ENCODE measurements at places on chromosomes 2 and 18.

DNA sequence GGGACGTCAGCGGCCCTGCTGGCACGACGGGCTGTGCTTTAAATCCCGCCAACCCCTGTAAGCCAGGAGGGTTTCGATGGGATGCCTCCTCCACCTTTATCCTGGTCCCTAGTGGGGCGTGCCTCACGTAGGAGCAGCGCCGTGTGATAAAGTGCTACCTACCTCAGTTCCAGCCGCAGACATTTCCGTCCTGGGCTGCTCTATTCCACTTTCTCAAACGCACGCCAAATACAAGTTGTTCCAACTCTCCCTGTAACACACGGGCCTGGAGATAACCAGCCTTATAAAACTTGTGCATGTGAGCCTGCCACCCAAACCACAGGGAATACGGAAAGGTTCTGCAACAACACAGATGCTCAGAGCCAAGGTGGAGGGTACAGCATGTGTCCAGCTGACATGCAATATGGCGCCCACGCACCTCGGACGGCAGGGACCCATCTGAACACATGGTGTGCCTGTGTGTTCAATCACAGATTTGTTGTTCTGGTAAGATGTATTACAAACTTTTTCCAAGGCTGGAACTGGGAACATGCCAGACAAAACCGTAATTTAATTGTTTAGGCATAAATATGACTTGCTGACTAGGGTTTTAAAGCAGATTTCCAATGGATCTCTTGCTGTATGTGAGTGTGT lies 47.7 kb downstream of the ZNF516 start:
- DNase-seq: no peak

- no peak for DNase-seq
Measured at GRCh38 chr2:39120521-39120770, 405 bp downstream of the SOS1 start.

DNA sequence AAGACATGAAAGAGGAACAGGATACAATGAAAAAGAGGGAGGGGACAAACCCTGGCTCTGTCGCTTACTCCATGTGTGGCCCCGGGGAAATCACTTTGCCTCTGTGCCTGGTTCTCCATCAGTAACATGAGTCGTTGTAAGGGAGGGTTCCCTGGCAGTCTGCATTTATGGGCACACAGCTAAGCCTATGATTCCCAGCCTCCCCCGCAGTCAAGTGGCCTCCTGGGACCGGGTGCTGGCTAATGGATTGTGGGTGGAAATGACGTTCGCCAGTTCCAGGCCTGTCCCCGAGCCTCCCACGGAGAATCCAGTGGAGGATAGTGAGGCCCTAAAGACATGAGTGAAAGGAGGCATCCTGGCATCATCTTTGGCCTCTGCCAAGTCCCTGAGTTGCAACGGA lies 42.7 kb downstream of the SFXN5 start:
- DNase-seq: no peak

- DNase-seq: no peak
Measured at GRCh38 chr2:181679544-181679979, 755 bp downstream of the NEUROD1 start.

DNA sequence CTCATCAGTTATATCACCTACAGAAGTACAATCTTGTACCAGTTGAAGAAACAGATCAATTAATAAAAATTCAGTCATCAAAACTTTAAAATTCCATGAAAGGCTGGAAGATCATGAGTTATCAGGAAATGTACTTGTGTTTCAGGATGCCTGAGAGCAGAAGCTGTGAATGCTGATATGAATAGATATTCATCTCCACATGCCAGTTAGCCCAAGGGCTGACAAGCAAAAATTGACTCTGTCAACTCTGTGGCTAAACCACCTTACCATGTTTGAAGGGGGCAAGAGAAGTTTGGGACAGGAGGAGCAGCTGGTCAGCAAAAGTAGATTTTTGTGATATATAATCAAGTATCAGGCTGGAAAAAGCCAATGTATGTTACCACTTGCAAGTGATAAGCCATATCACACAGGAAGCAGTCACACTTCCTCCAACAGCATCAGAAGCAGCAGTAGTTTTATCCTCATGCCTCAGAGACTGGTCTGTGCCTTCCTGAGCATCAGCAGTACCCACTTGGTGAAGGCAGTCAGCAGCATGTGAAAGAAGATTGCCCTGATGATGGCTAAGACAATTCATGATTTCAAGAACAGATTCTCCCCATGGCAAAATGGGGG lies 328.2 kb upstream of the CNTNAP5 start:
- no peak for DNase-seq

DNA sequence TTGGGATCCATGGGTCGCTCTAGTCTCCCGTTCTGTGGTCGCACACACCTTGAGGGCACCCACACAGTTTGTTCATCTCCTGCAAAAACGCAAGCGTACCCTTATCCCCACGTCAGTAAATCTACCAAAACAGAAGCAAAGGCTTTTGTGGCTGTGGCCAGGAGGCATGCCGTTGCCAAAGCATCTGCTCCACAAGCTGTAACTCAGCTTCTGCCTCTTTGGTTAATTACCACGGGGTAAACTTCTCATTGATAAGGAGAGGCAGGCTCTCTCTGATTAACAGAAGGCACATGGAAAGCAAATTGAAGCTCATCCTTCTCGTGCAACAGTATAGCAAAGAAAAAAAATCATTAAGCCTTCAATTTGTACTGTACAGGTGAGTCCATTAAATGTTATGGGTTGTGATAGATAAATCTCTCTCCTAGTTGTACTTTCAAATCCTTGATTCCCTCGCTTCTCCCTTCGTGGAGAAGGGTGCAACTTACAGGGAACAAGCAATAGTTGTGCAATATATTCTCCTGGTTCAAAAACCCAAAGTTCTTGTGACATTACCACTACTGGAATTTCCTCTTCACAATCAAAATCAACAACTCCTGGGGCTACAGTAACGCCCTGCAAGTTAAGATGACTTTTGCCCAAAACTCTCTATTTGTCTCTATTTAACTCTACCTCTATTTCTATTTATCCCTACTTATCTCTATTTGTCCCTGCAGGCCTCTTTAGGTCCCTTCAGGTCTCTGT lies 10.3 kb downstream of the PECR start:
- DNase-seq: no peak

DNA sequence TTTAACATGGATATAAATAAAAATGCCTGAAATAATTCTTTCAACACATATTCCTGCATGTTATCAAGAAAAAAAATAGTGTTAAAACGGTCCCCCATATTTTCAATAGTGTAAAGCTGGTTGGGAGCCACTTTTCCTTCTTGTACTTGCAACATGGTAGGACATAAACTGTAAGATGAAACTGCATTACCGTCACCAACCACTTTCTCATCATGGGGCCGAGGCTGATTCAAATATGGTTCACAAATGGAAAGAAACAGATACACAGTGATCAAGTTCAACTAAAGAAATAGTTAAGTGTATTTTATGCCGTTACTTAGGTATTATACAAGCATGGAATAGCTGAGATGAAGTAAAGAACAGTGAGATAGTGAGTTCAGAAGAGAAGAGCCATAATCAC lies 360.7 kb downstream of the ZEB2 start:
- no peak for DNase-seq

DNA sequence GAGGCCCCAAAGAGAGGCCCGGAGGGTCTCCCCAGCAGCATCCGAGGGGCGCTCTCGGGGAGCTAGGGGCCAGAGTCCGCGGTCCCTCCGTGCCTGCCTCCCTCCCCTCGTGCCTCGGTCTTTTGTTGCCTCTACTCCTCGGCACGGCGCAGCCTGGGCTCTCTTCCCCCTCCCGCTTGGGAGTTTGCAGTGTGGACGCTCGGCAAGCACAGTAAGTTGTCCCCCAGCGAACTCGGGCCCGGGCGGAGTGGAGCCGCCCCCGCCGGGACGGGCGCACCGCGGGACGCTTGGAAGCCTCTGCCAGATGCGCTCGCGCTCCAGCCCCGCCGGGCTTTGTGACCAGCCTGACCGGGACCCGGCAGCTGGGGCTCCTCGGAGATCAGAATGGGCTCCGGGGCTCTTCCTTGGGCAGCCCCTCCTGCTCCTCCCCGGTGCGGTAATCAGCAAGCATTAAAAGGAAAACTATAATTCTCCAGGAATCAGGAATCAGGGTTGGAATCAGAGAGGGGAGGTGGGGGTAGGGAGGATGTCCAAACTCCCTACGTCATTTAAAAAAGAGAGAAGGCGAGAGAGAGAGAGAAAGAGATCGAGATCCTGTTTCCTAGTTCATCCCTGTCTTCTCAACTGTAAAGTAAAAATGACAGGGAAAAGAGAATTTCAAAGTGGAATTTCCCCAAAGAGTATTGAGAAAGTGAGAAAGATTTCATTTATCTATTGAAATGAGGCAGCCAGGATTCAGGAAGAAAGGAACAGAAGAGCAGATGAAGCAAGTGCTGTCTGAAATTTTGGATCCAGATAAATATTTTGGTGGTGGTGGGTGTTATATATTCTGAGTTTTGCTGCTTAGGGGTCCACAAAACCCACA lies 786 bp upstream of the TMEM200C start:
- DNase-seq: no peak

- no peak for DNase-seq
Measured at GRCh38 chr18:60199505-60199904, 173.1 kb downstream of the MC4R start.

DNA sequence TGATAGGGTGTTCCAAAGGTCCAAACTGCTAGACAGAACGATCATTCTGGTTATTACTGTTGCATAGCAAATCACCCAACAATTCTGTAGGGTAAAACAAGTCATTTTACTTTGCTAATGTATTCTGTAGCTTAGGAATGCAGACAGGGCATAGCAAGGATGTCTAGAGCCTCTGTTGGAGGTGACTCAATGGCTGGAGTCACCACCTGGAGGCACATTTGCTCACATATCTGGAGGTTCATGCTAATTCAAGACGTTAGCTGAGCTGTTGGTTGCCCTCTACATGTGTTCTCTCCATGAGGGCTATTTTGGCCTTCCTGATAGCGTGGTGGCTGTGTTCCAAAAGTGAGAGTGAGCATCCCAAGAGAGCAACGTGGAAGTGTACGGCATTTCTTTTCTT lies 22.5 kb upstream of the ST8SIA3 start:
- DNase-seq: no peak

GRCh38 chr2:118975133-118975532 lies 33.1 kb downstream of the MARCO start:
- DNase-seq: no peak

DNA sequence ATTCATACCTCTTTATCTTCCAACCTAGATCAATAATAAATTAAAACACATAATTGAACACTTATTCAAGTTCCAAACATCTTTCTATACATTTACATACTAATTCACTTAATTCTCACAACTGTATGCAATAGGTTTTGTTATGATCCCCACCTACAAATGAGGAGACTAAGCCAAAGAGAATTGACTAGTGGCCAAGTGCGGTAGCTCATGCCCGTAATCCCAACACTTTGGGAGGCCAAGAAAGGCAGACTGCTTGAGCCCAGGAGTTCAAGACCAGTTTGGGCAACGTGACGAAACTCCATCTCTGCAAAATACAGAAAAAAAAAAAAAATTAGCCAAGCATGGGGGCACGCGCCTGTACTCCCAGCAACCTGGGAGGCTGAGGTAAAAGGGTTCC lies 36.8 kb downstream of the KCNG3 start:
- DNase-seq: no peak

DNA sequence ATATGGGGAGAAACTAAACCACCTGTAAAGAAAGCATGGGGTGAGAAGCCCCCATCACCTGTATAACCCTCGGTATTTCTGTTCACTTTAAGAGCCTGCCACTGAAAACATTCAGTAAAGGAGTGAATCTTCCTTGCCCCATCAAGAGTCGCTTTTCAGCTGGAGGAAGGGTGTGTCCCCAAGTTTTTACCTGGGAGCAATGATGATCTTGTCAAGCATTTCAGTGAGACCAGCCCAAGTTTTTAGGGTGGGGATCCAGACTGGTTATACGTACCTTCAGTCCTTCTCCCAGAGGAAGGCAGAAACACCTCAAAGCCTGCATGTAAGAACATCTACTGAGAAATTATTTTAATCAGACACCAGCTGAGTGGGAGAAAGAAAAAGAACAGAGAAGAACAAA lies at the start of gene DSG1:
Gene DSG1, plus strand, starts transcription at position 301 of the 400 bp plus-strand sequence. CDS start 141 bp downstream, outside the sequence.
- no peak for DNase-seq

DNA sequence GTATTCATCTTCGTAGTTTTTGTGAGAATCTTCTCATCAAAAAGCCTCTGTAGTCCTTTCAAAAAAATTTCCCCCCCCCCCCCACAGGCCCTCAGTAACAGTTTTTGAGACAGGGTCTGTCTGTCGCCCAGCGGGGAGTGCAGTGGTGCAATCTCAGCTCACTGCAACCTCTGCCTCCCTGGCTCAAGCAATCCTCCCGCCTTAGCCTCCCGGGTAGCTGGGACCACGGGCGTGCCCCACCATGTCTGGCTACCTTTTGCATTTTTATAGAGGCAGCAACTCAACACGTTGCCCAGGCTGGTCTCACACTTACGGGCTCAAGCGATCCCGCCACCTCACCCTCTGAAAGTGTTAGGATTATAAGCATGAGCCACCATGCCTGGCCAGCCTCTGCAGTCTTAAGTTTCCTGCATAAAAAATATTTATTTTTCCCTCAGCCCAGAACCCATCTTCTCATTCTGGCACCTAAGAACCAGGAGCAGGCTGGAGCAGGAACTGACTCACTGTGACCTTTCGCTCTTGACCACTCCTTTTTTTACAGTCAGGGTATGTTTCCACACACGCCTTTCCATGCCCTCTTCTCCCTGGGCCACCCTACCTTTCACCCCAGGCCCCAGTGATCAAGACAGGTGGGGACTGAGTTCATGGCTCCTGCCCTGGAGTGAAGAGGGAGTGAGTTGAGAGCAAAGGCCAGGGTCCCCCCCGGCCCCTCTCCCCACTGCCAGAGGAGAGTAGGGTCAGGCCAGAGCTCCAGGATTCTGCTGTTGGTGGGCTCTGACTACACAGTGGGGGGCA lies 32.5 kb upstream of the NT5DC4 start:
- no peak for DNase-seq

DNA sequence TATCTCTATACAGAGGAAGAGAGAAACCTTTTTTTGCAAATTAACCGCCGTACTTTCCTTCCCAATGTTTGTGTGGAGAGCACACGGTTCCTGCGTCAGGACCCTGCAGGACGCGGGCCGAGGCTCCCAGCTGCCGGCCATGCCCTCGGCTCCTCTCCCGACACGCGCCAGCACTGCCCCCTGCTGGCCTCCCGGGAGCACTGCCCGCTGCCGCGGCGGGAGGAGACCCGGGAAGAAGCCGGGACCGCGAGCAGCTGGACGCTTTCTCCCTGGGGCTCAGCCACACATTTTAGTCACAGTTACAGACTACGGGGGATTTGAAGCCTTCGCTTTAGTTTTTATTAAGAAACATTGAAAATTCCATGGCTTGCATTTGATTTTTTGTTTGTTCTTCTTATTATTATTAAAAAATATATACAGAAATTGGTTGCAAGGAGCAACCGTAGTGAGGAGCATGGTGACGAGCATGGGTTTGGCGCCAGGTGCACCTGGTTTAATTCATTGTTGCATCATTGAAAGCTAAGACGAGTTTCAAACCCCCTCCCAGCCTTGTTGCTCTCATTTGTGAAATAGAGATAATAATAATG lies 401.2 kb downstream of the GALR1 start:
- no peak for DNase-seq

DNA sequence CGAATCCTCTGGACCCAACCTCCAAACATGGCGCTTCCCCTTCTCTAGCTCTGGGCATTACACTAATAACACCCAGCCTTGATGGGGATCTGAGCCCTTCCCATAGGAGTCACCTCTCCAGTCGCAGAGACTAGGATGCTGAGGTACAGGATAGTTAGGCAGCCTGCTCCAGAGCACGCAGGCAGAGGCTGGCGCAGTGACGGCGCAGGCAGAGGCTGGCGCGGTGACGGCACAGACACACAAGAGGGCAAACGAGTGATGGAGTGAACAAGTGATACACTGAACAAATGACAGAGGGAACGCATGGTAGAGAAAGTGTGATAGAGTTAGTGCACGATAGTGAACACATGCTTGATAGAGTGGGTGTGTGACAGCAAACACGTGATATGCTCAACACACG lies 518.5 kb downstream of the EIPR1 start:
- DNase-seq: no peak
